ENCODE measurements at places on chromosomes 5 and 9. TPM values are rescaled to one million over a fixed set of nuclear protein-coding genes. Genes with fewer than 3 reads are reported as not detected.

GRCh38 chr5:103034662-103035392 lies 85.1 kb downstream of the GIN1 start:
- DNase-seq = no peak

DNA sequence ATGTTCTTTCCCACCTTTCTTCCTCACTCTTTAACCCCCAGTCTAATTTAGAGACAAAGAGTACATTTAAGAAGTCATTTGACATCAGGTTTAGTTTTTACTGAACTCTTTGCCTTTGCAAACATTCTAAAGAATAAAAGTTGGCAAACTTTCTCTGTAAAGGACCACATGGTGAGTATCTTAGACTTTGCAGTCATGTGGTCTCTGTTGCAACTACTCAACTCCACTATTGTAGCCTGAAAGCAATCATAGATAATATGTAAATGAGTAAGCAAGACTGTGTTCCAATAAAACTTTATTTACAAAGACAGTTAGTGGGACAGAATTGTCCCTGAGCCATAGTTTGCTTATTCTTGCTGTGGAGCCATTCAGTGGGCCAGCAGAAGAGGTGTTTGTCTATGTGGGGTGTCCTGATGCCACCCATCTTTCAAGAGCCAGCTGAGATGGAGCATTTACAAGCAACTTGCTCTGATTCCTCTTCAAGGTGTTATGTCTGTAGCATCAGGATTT lies 25.4 kb downstream of the ABLIM3 start:
- no peak for DNase-seq

- no peak for DNase-seq
Observed at GRCh38 chr5:180105827-180106312, 34.3 kb upstream of the RNF130 start.

DNA sequence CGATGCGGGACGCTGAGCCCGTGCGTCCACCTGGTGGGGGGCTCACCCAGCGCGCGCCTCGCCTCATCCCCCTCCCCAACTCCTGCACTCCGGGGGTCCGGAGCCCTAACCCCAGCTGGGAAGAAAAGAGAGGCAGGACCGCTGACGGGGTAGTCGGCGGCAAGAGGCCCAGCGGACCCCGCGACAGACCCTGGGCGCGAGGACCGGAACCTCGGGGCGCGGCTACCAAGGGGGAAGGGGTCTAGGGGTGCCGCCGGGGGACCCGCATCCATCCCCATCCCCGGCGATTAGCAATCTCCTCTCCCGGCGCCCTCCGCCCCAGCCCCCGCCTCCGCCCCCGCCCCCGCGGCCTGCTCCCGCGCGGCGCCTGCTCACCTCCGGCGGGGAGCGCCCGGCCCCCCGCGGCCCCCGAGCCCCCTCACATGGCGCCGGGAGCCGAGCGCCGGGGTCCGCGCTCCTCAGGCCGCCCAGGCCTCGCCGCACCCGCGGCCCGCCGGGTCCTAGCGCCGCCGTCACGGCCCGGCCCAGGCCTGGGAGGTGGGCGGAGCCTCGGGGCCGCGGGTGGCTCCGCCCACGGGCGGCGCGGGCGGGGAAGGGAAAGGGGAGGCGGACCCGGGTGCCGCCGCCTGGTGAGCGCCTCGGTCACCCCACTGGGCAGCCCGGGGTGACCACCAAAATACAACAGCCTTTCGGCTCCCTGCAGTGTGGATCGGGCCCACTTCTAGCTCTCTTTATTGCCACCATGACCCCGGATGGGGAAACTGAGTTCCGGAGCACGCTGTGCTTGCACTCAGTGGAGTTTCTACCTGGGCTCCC lies at the start of gene ST6GALNAC6:
Gene ST6GALNAC6, minus strand, starts transcription at position 476 of the 816 bp plus-strand sequence. CDS start 1,622 bp downstream, outside the sequence.
- no peak for DNase-seq

- DNase-seq = no peak
Observed at GRCh38 chr5:107726896-107727295, 56.2 kb upstream of the EFNA5 start.

- DNase-seq = no peak
Observed at GRCh38 chr5:137098663-137099062, 400.5 kb downstream of the SPOCK1 start.

- DNase-seq = peak; percentile 73
Observed at GRCh38 chr9:36102742-36103495, 33.6 kb upstream of the GLIPR2 start.

DNA sequence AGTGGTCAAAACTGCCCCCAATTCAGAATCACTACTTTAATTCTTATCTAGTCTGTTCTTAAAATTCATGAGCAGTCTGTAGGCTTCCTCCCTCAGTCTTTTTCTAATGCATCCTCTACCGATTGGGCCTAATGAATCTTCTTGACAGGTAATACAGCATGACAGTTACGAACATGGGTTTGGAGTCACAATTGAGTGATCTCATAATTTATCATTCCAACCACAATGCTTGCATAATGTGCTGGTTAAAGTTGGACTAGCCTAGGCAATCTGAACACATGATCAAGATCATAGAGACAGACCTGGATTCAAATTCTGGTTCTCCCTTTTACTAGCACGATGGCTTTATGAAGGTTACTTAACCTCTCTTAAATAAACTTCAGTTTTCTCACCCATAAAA lies 33.1 kb upstream of the SETD9 start:
- DNase-seq = no peak

The ADCY2 gene
- 51.4 TPM for polyA plus RNA-seq

The CCNI2 gene
- polyA plus RNA-seq = 0.69 TPM

Measured in muscle of arm (tissue), 14 donors.